ENCODE measurements at places on chromosomes 12 and 14.
A peak's percentile ranks its signal among the peaks of the same experiment; 100 is the strongest.

- DNase-seq: no peak
These were observed 30.8 kb upstream of the BCL2L14 start for GRCh38 chr12:12039897-12040296.

DNA sequence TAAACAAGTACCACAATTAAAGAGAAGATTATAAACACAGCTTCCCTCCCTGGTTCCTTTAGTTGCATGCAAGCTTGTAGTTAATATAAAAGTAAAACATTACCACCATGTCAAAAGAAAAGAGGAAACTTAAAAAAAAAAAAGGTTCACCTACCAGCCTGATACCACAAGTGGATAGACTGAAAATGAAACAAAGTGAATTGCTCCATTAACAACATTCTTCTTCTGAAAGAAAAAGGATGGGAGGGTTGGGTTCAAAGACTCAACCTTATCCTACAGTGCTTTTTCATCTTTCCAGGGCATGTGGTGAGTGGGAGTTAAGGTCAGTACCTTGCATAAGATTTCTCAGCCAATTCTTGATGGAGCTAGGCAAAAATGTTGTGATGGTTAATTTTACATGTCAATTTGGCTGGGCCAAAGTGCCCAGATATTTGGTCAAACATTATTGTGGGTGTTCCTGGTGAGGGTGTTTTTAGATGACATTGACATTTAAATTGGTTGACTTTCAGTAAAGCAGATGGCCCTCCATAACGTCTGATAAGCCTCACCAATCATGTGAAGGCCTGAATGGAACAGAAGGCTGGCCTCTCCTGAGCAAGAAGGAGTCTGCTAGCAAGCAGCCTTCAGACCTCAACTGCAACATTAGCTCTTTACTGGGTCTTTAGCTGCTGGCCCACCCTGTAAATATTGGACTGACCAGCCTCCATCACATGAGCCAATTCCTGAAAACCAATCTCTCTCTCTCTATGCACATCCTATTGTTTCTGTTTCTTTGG is 28.8 kb downstream of the VCPKMT start:
- DNase-seq: no peak

GRCh38 chr14:57493467-57494181 is at the start of gene CCDC198:
Gene CCDC198, minus strand, starts transcription at chr14:57493857. Its CDS starts 142 bp downstream, at chr14:57493715.
- DNase-seq: no peak

DNA sequence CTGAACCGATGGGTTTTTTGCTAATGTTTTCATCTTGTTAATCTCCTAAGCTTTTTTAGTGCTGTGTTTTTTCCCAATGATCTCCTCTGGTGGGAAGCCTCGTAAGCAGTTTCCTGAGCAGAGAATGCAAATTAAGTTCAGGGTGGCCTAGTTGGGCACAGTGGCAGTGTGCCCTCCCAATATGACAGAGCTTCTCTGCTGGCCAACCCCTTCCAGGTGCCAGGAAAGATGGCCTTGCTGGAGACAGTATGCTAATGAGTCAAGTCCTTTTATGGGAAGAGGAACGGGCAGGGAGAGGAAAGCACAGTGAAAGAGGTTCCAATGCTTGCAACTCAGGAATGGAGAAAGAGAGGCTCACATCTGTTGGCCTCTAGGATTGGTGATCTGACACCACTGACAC is 115.8 kb downstream of the GCH1 start:
- DNase-seq: no peak

- no peak for DNase-seq
These were observed 13.9 kb downstream of the GNS start for GRCh38 chr12:64745259-64745807.

- peak; percentile 6 for DNase-seq
These were observed 1.9 kb downstream of the IFNG-AS1 start for GRCh38 chr12:67991158-67991557.

- no peak for DNase-seq
These were observed 633.6 kb downstream of the TMTC2 start for GRCh38 chr12:83320350-83320749.

- DNase-seq: no peak
These were observed 249.9 kb downstream of the CCDC91 start for GRCh38 chr12:28440081-28440608.

- DNase-seq: no peak
These were observed 453.3 kb downstream of the C12orf50 start for GRCh38 chr12:87575906-87576305.

- DNase-seq: no peak
These were observed 100.8 kb downstream of the CCER1 start for GRCh38 chr12:90854136-90854689.

DNA sequence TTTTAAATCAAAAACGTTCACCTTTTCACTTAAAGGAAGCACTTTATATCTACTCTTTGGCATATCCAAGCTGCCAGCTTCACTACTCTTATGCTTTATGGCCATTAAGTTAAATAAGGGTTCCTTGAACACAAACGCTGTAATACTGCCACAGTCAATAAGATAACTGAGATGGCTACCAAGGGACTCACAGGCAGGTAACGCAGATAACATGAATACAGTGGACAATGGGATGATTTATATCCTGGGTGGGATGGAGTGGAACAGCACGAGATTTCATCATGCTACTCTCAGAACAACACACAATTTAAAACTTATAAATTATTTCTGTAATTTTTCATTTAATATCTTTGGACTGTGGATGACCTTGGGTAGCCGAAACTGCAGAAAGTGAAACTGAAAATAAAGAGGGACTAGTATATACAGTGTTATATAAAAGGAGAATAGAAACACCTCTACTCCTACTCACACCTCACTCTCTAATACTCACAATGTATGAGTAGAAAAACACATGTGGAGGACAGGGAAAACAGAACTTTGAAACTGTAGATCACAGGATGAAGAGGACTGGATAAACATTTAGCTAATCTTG is 367.3 kb downstream of the C12orf50 start:
- no peak for DNase-seq

GRCh38 chr12:104793285-104793684 is 164.8 kb downstream of the SLC41A2 start:
- no peak for DNase-seq

GRCh38 chr12:34303091-34303870 is 281.0 kb downstream of the ALG10 start:
- no peak for DNase-seq

DNA sequence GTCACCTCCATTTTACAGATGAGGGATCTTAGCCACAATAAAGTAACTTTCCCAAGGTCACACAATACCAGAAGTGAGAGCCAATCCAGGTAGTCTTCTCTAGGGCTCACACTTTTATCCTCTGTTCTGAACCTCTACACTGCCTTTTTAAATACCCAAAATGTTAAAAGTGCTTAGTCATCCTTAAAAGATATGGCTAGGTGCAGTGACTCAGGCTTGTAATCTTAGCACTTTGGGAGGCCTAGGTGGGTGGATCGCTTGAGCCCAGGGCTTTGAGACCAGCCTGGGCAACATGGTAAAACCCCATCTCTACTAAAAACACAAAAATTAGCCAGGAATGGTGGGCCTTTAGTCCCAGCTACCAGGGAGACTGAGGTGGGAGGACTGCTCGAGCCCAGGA is 104.1 kb upstream of the PPP4R3A start:
- no peak for DNase-seq

GRCh38 chr12:62689042-62689839 is 222.6 kb downstream of the MON2 start:
- DNase-seq: no peak

DNA sequence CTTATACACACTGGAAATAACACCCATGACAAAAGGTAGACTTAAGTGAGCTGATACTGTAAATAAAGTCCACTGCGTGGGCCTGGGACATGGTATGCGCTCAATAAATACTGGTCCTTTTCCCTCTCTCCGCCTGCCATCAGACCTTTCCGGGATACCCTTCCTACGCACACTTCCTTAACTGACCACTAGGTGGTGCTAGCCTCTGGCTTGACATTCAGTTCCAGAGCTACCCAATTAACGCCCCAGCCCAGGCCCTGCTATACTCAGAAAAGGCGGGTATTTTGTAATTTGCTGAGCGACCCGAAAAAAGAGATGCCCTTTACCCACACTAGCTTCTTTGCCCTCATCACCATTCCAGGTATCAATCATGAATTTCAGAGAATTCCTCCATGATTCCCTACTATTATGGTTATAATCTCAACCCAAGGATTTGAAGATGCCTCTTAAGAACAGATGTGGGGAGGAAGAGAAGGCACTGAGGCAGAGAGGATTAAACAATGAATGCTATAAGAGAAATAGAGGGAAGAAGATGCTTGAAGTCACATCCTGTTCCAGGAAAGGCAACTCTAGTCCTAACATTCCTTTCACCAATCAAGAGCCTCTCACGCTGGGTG is 3.9 kb upstream of the LRP1 start:
- peak; percentile 46 for DNase-seq

- DNase-seq: no peak
These were observed 14.3 kb downstream of the FNTB start for GRCh38 chr14:65000898-65001591.

DNA sequence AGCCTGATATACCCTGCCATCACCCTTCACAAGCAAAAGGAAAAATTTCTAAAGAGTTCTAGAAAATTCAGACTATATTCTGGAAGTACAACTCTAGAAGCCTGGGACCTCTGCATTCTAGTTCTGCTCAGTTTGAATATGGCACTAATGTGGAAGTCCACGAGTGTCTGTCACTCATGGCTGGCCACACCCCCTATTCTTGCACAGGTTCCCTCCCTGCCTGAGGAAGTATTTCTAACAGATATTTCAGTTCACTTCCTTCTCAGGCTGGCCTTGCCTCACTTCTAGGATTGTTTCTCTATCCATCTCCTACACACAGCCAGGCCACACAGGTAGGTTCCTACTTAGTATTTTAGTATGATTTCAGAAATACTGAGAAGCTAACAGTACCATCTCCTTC is 67.4 kb downstream of the PHLDA1 start:
- DNase-seq: no peak

- no peak for DNase-seq
These were observed 409.2 kb downstream of the IPO8 start for GRCh38 chr12:30286345-30286926.

GRCh38 chr12:106054049-106054448 is 84.7 kb downstream of the NUAK1 start:
- DNase-seq: no peak

DNA sequence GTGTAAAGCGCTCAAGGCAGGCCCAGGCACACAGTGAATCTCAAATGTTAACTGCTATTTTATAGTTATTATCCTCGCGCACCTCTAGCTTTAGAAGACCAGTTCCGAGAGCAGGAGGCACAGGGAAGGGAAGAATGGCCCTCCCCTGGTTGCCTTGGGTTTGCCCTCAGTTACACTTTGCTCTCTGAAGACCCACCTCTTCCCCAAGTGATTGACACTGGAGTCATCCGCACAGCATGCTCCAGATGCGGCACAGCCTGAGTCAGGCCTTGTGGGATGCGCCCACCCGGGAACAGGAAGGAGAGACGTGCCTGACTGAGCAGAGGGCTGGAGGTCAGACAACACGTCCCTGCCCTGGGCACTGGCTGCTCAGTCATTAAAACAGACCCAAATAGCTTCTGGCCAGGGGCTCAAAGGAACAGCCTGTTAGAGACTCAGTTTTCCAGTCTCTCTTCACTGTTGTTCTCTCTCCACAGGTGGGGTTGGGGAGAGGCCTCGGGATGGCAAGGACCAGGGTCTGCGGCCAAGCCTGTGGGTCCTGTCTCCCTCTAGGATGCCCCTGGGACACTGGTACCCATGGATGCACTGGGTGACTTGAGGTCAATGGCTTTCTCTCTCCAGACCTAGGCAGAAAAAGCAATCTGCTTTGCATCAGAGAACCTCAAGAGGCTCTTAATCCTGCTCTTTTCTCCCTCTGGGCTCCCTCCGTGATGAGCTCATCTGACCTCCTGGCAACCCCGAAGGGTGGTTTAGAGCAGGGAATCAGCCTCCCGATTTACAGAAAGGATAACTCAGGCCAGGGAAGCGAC is 13.6 kb upstream of the MLXIP start:
- no peak for DNase-seq

DNA sequence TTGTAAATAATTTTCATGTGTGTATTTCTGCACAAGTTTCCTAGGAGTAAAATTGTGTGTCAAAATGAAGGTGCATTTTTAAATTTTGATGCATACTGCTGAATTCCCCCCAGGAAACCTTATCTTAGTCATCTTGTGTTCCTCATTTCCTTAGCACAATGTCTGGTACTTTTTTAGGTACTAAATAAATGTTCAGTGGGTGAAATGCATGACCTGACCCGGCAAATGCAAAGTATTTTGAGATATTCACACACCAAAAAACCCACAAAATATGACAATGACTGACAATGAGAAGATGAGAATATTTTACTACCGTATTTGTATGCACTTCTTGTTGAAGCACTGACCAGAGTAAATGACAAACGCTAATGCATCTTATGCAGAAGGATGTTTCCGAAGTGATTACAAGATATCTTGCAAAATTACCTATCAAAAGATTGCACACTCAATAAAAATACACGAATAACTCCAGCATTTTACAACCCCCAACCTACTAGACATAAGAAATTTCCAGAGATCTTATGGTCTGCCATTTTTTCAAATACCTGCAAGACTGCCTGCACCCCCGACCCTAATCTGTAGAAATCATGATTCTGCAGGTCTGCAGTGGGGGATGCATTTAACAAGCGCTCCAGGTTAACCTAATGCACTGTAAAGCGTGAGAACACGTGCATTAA is 895 bp upstream of the PRKAB1 start:
- no peak for DNase-seq

GRCh38 chr12:10190558-10191388 is 11.9 kb downstream of the TMEM52B start:
- peak; percentile 19 for DNase-seq

DNA sequence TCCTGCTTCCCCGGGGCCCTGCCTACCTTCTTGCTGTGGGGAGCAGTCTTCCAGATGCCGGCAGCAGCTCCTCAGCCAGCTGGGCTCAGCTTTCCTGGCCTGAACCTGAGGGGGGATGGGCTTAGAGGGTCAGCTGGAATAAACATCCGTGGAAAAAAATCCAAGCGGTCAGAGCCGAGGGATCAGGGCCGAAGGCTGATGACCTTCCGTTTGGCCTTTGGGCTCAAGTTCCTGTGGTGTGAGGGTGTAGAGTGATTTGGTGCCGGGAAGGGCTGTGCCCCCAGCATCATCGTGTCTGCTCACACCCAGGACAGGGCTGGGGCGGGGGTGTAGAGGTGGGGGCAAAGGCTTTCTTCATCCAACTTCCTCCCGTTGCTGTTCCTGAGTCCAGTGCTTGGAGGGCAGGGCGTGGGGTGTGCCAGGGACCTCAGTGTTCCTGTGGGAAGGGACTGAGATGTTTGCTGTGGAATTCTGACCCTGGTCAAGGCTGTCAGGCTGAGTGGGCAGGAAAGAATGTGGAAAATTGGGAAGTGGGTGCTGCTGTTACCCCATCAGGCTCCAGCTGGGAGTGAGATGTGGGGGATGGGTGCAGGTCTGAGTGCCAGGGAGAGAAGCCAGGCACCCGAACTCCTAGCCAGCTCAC is 2.6 kb downstream of the SMIM41 start:
- no peak for DNase-seq

DNA sequence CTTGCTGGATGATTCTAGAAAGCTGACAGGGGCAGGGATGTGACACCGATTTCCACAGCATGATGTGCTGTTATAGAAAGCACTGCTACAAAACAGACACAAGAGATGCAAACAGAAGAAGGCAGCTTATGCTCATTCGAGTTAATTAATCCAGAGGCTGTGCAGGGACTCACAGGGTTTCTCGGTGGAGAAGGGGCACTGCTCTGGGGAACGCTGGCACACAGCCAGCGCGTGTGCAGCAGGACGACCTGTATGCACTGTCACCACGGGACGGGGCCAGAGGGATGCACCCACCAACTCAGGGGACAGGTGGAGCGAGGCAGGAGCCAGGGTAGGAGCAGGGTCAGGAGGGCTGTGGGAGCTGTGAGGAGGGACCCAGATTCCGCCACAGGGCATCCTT is 143.5 kb downstream of the RIMBP2 start:
- DNase-seq: no peak

All from activated CD8-positive, alpha-beta memory T cell treated with anti-CD3 and anti-CD28 coated beads for 4 hours (primary cell).